ENCODE measurements at places on chromosomes 11 and 22.

DNA sequence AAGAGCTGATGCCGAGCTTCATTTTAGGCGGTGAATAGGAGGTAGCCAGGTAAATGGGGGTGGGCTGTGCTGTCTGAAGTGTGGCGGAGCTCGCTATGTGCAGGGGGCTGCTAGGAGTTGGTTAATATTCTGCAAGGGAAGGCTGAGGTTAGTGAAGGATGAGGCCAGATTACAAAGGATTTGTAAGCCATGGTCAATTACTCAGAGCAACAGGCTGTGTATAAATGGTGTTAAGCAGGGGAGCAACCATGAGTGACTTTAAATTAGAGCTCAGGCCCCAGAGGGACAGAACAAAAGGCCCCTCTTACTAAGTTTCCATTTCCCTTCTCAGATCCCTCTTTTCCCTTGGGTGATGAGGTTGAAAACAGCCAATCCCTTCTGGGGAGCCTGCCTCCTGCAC, 7.3 kb upstream of the MCAM start:
- no peak for DNase-seq

DNA sequence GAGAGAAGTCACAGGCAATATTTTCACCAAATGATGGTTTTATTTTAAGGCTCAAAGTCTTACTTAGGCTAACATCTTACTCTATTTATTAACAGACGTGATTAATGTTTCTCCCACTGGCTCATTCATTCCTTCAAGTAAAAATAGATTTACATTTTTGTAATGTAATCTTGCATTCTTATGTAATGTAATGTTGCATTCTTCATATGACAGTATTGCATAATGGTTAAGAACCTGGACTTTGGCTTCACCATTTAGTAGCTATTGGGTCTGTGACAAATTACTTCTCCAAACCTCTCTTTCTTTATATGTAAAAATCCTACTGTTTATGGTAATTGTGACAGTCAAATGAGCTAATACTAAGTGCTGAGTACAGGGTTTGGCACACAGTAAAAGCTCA, 3.3 kb upstream of the DIXDC1 start:
- no peak for DNase-seq

GRCh38 chr11:20178976-20179375, 18.7 kb upstream of the DBX1 start:
- no peak for DNase-seq

- DNase-seq = no peak
Observed at GRCh38 chr11:129215506-129216245, 23.6 kb upstream of the ARHGAP32 start.

- DNase-seq = no peak
Observed at GRCh38 chr11:30876663-30877396, 290.7 kb upstream of the MPPED2 start.

- DNase-seq = no peak
Observed at GRCh38 chr22:29270475-29271271, 2.6 kb downstream of the EWSR1 start.

GRCh38 chr22:38289583-38290082, 16.8 kb upstream of the TMEM184B start:
- no peak for DNase-seq

DNA sequence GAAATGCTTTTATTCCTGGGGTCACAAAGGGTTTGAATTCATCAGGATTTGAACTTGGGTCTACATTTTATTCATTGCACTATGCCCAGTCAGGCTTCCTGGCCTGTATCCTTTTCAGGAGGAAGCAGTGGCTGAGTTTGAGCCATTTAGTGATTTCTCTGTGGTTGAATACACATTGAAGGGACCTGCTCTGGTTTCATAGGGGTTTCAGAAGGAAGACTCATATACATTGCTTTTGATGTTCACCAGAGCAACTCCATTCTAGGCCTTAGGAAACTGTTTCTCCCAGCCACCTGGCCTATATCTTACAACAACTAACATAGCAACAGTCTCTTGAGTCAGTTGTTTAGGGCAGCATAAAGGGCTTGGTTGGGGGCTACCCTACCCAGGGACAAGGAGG, 165.7 kb downstream of the INSC start:
- no peak for DNase-seq

DNA sequence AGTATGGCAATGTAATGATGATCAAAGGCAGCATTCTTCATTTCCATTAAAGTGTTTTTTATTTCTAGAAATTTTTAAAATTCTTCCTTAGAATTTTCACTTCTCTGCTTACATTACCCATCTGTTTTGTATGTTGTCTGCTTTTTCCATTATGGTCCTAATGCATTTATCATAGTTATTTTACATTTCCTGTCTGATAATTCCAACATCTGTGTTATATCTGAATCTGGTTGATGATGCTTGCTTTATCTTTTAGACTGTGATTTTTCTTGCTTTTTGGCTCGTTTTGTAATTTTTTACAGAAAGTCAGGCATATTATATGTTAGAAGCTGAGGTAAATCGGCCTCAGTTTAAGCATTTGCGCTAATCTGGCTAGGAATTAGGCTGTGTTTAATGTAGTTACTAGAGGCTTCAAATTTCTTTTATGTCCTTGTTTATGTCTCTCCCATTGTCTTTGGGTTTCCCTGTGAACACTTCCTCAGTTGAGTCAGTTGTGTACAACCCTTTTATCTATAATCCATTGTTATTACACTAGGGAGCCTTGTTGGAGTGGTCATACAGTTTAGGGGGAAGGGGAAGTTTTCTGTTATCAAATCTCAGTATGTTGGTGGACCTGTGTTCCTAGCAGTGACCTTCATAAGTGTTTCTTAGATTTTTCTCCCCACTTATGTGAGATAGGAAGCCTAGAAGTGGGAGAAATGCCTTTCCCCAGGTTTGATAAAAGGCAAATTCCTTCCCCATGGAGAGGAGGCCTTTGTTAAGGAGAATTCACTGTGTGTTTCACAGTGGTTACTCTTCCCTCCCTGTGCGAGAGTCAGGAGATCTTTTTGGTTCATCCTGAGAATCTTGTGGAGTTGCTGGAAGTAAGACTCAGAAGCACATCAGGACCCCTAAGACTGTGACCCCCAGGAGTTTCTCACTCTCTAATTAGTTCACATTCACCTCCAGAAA, 437.5 kb downstream of the INSC start:
- no peak for DNase-seq

GRCh38 chr22:40572976-40573375, 63.5 kb downstream of the MRTFA start:
- DNase-seq = no peak

Data from SK-N-DZ (cell line).